ENCODE measurements at places on chromosomes 16 and 17.

DNA sequence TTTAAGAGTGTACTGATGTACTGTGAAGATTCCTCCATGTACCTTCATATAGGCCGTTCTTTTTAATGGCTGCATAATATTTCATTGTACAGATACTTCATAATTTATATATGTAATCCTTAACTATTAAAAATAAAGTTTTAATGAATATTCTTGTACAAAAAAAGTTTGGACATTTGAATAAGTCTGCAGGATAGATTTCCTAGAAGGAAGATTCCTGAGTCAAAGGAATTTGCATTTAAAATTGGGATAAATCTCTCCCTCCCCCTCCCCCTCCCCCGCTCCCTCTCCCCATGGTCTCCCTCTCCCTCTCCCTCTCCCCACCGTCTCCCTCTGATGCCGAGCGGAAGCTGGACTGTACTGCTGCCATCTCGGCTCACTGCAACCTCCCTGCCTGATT lies 15.6 kb upstream of the SLC13A2 start:
- DNase-seq: no peak

DNA sequence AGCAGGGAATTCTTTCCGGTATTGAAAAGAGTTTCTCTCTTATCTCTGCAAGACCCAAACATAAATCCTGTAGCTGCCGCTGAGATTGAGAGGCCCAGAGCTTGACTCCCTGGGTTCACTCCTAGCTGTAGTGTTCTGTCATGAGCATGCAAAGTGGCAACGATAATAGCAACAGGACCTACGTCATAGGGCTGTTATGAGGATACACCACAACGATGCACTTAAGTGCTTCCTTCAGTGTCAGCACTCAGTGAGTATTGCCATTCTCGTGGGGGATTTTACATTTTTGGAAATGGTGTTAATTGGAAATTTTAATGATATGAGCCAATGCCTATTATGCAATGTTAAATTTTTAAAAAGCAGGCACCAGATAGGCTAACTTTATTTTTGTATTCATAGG lies 199.8 kb downstream of the CYLD start:
- no peak for DNase-seq

GRCh38 chr16:73012341-73012740 lies 35.6 kb downstream of the ZFHX3 start:
- DNase-seq: no peak

DNA sequence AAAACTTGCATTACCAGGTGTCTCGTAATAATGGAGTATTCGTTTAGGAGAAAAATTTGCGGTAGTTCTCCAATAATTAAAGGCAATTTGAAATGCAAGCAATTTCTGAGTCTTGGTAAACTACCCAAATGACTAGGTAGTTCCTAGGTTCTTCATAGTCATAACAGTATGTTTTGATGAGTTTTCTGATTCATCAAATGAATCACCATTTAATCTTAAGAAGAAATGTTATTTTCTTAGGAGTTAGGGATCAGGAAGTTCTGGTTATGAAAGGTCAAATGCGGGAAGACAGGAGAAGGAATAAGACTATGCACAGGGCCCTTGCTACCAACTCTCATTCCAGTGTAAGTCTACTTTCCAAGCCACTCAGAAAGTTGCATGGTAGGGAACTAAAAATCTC lies 221.5 kb upstream of the SOX9 start:
- DNase-seq: peak; percentile 56

- DNase-seq: no peak
Measured at GRCh38 chr17:72255481-72255880, 134.7 kb downstream of the SOX9 start.

DNA sequence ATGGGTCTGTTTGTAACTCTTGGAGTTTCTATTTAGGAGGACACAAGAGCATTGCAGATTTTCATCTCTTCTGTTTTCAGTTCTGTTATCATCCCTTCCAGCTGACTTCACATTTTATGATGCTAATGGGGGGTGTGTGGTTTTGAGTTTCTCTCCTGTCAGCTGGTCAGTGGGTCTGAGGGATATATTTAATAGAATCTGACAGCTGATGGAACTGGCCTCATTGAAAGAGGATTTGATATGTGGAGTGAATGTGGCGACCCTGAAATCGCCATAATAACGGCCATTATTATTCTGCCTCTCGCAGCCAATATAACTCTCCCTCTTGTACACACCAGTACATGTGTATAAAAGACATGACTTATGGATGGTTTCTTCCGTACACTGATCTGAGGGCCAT lies 128.1 kb downstream of the SALL1 start:
- DNase-seq: no peak

GRCh38 chr16:61277849-61278248 lies 758.4 kb downstream of the CDH8 start:
- no peak for DNase-seq

GRCh38 chr16:57592591-57593003 lies 35.8 kb upstream of the ADGRG1 start:
- no peak for DNase-seq

DNA sequence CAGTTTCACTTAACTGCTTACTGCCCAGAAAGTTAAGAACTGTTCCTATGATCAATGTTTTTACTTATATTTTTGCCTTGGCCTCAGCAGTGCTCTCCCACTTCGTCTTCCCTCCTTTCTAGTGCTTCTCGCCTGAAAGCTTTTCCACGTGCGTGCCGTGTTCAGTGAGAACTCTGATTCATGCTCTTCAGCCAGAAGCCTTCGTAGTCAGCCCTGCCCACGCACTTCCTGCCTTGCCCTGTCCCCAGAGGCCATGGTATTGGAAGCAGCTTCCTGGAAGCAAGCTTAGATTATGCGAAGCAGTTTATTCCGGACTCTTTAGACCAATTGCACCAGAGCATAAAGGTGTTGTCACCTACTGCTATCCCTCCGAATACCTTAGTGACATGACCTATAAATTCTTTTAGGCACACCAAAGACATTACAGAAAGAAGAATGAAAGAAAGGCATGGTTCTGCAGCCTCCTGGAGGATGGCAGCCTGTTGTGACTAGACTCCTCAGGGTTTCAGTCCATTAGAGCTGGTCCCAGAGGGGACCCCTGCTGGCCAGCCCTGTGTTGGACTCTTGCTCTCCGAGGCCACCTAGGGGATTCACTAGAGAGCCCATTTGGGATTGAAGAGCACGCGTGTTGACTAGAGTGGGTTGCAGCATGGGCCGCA lies 105.2 kb downstream of the RPTOR start:
- peak; percentile 82 for DNase-seq

GRCh38 chr17:10010752-10011151 lies 105.7 kb upstream of the RCVRN start:
- DNase-seq: no peak

DNA sequence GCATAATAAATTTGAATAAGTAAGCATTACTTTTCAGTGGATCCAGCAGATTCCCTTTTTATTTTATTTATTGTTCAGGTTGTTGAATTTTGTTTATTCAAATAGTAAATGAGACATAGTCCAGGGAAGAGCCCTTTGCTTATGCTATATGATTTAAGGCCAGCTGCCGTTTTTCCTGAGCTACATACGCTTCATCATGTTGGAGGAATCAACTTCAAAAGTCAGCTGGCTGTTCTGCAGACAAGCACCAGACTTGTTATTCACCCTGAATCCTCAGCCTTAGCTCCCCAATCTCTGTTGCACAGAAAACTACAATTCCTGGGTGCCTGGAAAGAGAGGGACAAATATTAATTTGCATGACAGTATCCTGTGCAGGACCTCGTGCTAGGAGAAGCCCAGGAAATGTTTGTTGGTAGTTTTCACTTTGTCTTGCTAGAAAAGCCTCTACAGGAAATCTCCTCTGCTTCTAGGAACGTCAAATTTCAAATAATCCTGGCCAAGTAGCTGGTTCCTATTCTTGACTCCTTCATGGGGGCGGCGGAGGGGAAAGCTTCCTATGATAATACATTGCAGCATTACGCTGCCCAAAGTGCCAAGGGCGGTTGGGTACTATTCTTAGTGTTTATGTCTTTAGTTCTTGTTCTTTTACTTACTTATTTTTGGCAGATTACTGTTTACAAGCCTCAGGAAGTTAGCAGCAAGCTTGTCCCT lies 101.6 kb downstream of the PRKCA start:
- no peak for DNase-seq

DNA sequence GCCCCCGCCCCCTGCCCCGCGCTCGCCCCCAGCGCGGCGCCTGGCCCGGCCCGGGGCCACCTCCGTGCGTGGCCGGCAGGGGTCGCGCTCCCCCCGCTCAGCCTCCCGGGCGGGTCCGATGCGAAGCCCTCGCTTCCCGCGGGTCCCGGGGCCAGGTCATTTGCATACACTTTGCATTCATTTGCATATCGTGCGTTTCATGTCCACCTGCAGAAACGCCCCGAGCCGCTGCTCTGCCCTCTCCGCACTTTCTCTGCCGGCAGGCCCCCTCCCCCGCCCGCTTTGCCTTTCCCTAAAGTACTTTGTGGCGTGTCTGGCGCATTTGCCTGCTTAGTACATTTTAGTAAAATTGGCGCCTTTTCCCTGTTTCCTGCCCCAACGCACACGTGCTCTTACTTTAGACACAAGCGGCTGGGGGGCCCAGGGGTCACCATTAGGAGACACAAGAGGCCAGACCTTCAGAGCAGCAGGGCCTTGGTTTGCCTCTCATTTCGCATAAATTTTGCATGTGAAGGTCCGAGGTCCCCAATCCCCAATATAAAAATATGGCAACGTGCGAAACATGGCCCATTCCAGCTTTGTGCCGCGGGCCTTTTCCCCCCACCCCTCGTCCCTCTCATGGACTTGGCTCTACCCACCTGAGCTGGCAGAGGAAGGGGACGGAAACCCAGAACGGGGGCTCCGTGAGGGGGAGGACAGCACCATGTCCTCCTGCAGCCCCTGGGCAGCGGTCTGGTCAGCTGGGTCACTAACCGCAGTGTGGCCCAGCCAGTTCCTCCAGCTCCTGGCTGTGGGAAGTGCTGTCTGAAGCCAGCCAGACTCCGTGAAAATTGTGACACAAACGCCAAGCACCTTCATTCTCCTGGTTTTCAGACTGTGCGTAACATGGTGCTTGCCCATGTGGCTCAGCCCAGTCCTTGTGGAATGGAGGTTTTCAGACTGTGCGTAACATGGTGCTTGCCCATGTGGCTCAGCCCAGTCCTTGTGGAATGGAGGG lies 34.8 kb downstream of the CBFA2T3 start:
- no peak for DNase-seq

GRCh38 chr16:12719972-12720371 lies 83.7 kb downstream of the CPPED1 start:
- no peak for DNase-seq

- DNase-seq: peak; percentile 65
Measured at GRCh38 chr16:57284209-57284951, at the start of gene PLLP. TSS of gene PLLP (minus strand) at chr16:57284672. CDS start at chr16:57284540, 132 bp downstream.

- DNase-seq: no peak
Measured at GRCh38 chr16:69937465-69937951, 13.6 kb upstream of the CLEC18A start.

DNA sequence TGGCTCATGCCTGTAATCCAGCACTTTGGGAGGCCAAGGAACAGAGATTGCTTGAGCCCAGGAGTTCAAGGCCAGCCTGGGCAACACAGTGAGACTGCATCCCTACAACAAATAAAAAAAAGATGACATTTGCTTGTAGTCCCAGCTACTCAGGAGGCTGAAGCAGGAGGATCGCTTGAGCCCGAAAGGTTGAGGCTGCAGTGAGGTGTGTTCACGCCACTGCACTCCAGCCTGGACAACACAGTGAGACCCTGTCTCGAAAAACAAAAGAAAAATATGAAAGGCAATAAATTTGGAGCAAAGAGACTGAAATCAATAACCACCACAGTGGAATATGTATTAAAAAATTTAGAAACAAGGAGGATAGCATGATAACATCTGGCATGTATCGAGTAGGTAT lies 143.8 kb upstream of the RBL2 start:
- no peak for DNase-seq

DNA sequence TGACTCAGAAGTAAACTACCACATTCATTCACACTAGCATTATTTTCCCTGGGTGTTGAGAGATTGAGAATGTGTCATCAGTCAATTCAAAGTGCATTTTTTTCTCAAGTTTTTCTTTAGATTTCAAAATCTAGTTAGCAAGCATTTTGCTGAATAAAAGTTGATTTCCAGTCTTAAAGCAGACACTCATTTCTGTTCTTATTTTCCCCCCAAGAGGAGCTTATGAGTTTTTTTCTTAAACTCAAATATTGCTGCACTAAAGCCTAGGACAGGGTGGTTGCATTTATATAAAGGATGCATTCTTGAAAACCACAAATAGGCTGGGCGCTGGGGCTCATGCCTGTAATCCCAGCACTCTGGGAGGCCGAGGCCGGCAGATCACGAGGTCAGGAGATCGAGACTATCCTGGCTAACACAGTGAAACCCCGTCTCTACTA lies 15.3 kb downstream of the CDH3 start:
- DNase-seq: peak; percentile 24

- DNase-seq: peak; percentile 56
Measured at GRCh38 chr17:40791787-40792436, 7.8 kb downstream of the KRT28 start.

DNA sequence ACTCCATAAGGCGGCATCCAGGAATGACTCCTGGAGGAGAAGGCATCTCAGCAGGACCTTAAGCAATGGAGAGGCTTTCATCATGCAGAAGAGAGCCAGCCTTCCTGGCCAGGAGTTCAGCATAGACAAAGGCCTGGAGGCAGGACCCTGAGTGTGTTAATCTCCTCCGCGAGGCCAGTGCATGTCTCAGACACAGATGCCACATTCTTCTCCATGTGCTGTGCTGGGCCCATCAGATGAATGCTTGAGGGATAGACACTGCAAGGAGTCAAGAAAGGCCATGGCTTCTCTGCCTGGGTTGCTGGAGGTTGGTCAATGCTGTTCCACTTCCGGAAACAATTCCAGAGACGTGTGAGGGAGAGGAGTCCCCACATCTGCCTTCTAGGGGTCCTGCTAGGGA lies 147.5 kb downstream of the IRX5 start:
- no peak for DNase-seq
